ENCODE measurements at places on chromosomes 7 and 10. TPM values are rescaled to one million over a fixed set of nuclear protein-coding genes. Genes with fewer than 3 reads are reported as not detected.

Gene ITIH2
- total RNA-seq = not detected

Gene FZD8
- total RNA-seq = 6.0 TPM

Gene GFRA1
- under 0.01 TPM for total RNA-seq

Gene LMOD2
- total RNA-seq = not detected

Gene NRCAM
- total RNA-seq = 0.17 TPM

Gene DENND2A
- total RNA-seq = 38.6 TPM

Gene RASSF4
- total RNA-seq = 10.2 TPM

Gene PRPS1L1
- total RNA-seq = not detected

Gene LIPK
- total RNA-seq = not detected
